ENCODE measurements at places on chromosomes 3 and 15.

DNA sequence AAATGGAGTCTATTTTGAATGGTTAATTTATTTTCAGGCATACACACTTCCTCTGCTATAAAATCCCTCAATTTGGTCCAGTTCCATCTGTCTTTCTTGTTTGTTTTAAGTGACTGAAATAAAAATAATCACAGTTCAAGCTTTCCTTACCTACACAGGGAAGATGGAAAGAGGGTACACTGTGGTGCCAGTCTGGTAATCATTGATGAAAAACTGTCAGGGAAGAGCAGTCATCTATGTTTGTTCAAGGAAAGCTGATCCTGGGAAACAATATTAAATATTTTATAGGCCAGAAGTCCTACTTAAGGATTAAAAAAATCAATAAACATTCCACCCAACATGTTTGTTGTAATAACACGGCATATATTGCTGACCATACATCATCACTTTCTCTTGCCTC lies 115.2 kb upstream of the KCNMB2 start:
- no peak for DNase-seq

DNA sequence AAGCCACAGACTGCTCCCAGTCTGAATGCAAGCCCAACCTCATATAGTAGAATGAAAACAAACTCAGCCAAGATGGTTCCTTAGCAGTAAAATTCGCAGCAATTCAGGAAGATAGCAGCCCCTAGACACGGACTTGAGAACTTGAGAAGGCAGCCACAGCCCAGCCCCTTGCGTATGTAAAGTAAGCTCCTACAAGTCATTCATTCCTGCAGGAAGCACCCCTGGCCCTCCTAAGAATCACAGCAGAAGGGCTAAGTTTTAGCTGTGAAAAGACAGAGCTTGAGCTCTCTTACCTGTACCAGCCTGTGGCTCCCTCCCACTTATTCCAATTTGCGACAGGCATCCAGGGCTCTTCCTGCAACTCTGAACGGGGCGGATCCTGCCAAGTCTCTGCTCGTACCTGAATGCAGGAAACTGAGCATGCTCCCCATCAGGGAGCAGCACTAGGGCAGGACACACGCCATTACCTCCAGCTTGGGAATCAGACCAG lies 136.4 kb downstream of the MAGI1 start:
- DNase-seq: peak; percentile 7

GRCh38 chr3:128804017-128804810 lies 75.2 kb upstream of the ACAD9 start:
- DNase-seq: peak; percentile 41

- DNase-seq: peak; percentile 33
Observed at GRCh38 chr3:143736205-143736997, 111.9 kb downstream of the SLC9A9 start.

DNA sequence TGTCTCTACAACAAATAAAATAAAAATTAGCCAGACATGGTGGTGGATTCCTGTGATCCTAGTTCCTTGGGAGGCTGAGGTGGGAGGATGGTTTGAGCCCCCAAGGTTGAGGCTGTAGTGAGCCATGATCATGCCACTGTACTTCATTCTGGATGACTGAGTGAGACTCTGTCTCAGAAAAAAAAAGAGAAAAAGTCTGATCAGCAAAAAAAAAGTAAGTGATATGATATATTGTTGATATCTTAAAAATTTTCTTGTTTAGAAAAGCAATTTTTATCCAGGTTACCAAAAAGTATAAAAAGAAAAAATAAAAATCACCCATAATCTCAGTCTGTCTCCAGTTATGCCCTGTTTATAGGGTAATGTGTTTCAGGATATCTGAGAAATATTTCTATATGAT lies 251.4 kb downstream of the OTOL1 start:
- no peak for DNase-seq

GRCh38 chr3:116701070-116701469 lies 8.5 kb upstream of the TUSC7 start:
- no peak for DNase-seq

DNA sequence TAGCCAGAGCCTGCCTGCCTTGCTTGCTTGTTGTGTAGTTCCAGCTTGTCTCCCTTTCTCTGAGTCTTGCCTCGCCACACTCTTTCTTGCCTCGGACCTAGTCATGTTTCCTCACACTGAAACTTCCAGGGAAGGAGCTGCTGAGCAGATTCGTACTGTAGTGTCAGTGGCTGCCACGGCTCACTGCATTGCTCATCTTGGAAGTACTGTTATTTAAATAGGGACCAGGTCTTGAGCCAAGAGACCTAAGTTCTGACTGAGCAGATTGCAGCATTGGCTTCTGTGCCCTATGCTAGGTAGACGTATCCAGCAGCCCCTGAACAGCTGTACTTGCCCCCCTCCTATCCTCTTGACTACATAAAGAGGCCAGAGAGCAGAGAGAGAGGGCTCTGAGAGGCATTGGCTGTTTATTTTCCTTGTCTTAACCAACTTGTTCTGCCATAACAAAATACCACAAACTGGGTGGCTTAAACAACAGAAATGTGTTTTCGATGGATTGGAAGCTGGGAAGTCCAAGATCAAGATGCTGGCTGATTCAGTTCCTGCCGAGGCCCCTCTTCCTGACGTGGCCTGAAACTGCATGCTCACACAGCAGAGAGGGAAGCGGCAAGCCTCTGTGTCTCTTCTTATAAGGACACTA lies 5.8 kb upstream of the RARRES1 start:
- DNase-seq: no peak

DNA sequence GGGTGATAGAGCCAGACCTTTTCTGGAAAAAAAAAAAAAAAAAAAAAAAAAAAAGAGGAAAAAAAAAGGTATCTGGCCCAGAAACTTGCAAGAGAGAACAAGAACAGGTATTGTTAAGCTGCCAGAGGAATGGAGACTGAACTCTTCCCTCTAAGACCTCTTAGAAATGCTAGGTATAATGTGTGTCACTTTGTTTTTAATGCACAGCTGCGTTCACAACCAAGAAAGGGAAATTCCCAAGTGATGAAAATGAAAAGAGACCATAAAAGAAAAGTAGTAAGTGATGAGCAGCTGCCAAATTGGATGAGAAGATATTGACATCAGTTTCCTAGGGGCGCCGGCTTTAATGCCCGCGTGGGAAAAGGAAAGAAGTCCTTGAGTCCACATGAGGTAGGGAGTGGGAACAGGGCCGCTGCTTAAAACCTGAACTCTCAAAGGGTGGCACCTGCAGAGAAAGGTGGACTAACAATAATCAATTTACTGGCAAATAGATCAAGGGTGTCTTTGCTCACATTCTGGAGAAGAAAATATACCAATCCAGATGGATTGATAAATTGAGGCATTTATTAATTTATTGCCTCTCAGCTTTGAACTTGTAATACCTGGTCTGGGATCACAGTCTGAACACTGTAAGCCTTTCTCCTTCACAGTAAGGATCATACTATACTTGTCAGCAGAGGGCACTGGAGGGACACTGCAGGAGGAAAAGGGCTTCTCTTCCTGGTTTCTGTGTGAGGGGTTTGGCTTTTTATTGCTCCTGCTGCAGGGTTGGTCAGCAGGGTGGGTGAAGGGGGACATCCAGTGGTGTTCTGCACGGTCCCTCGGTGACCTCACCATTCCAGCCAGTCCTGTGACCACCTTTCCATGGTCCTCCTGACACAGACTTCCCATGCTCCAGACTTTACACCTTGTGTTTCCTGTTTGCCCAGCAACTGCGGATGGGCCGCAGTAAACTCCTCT lies 131.6 kb downstream of the AQP9 start:
- DNase-seq: peak; percentile 82

GRCh38 chr3:81303321-81303720 lies 458.1 kb downstream of the GBE1 start:
- DNase-seq: no peak

GRCh38 chr3:108838436-108838835 lies 15.8 kb downstream of the TRAT1 start:
- DNase-seq: no peak

GRCh38 chr15:92109191-92109873 lies 255.8 kb downstream of the SLCO3A1 start:
- DNase-seq: no peak

DNA sequence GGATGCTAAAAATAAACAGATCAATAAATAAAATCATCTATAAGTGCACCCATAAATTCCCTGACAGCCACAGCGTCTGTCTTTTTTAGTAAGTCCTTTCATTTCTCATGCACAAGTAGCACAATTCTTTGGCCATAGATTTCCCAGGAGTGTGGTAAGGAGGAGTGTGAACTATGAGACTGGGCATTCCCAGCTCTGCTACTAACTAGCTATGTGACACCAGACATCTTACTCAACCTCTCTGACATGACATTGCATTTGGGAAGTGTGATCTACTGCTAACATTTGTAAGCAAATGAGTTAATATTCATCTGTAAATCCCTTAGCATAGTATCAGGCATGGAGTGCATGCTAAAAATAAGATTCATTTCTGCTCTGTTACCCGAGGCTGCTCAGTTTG lies 301.7 kb downstream of the NTRK3 start:
- DNase-seq: peak; percentile 3

GRCh38 chr3:13647298-13648059 lies 98.6 kb downstream of the FBLN2 start:
- DNase-seq: peak; percentile 23

DNA sequence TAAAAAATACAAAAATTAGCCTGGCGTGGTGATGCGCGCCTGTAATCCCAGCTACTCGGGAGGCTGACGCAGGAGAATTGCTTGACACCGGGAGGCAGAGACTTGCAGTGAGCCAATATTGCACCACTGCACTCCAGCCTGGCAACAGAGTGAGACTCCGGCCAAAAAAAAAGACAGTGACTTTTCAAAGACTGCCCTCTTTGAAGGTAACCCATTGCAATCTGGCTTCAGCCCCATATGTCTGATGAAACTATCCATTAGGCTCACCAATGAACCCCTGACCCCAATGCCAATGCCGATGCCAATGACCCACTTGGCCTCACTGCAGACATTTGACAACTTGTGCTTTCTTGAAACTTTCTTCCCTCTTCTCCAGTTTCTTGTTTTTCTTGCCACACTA lies 54.3 kb downstream of the NCEH1 start:
- DNase-seq: no peak

DNA sequence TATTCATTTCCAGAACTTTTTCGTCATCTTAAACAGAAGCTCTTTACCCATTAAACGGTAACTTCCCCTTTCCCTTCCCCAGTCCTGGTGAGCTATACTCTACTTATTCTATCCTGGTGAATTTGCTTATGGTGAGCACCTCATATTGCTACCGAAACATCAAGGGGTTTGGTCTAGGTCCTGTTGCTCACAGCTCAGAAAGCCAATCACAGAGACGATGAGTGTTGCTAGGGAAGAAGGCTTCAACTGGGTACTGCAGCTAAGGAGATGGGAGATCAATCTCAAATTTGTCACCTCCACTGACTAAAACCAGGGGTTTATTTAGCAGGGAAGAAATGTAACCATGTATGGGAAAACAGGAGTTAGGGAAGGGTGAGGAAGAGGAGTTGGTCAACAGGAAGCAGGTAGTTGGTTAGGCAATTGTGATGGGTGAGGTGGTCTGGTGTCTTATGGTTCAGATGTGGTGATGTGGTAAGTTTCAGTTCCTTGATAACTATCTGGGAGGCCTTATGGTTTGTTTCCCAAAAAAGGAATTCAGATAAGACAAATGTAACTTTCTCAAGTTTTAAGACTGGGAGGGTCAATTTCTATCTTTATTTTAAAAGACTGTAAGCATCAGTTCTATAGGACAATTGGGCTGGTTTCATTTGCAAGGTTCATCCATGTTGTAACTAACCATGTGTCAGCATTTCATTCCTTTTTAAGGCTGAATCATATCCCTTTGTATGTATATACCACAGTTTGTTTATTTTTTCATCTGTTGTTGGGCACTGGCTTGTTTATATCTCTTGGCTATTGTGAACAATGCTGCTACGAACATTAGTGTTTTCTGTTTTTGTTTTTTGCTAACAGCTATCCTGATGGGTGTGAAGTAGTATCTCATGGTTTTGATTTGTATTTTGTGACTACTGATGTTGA lies 24.3 kb downstream of the ARHGAP11B start:
- DNase-seq: peak; percentile 70

- no peak for DNase-seq
Observed at GRCh38 chr15:43531018-43531670, 13.7 kb downstream of the MAP1A start.

DNA sequence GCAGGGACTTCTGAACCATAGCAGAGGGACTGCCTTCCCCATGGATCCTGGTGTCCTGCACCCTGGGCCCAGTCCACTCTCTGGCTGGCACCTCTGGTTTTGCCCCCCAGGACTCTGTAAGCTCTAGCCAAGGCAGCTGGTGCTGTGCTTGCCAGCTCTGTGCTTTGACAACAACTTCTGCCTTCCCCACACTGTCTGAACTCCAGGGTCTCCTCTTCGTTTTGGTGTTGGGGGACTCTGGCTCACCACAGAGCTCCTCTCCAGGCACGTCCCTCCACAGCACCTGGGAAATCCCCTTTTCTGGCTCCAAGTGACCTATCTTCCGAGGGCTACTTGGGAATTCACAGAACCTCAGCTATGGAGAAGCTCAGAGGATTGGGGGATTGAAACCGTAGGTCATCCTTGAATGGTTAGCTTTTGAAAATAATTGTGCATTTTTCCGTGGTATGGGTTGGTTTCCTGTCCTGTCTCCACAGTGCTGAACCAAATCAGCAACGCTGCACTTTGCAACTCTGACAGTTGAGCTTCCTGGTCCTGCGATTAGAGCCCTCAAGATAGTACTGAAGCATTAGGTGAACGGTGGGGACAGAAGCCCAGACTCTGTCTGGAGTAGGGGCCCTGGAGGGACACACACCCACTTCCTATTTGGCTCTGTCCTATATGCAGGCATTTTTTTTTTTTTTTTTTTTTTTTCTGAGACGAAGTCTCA lies 152.4 kb downstream of the APBA2 start:
- DNase-seq: no peak

GRCh38 chr15:68862415-68862814 lies 41.7 kb upstream of the ANP32A start:
- no peak for DNase-seq

DNA sequence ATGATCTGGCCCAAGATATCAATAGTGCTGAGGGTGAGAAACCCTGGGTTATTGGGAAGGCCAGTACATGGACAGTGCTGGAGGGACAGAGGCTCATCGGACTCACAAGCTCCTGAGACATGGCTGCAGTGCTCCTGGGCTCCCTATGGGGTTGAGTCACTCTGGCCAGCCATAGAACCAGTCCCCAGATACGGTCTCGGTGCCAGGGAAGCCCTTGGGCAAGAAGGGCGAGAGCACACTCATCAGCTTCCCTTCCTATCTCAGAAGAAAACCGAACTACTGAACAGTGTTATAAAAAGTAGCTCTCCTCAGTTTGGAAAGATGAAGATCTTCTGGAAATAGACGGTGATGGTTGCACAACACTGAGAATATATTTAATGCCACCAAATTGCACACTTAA lies 34.4 kb downstream of the POC1A start:
- DNase-seq: no peak

DNA sequence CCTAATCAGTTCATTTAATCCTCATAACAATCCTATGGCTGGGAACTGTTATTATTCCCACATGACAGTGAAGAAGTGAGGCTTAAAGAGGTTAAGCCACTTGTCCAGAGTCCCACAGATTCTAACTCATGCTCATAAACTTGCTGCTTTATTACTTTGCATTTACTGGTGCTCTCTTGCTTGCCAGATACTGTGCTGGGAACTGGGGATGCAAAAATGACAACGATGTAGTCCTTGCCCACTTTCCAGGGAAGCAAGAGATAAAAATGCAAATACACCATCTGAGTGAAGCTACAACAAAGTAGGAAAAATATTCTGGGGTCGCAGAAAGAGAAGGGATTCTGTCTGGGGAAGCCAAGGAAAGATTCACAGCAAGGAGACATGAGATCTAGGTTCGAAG lies 335.0 kb downstream of the VPS13C start:
- DNase-seq: no peak

- no peak for DNase-seq
Observed at GRCh38 chr3:35484929-35485530, 154.3 kb upstream of the ARPP21 start.

- peak; percentile 95 for DNase-seq
Observed at GRCh38 chr3:156762631-156763185, 63.4 kb upstream of the LEKR1 start.

Data from cardiac fibroblast (primary cell).